ENCODE measurements at places on chromosomes 11 and 22.

DNA sequence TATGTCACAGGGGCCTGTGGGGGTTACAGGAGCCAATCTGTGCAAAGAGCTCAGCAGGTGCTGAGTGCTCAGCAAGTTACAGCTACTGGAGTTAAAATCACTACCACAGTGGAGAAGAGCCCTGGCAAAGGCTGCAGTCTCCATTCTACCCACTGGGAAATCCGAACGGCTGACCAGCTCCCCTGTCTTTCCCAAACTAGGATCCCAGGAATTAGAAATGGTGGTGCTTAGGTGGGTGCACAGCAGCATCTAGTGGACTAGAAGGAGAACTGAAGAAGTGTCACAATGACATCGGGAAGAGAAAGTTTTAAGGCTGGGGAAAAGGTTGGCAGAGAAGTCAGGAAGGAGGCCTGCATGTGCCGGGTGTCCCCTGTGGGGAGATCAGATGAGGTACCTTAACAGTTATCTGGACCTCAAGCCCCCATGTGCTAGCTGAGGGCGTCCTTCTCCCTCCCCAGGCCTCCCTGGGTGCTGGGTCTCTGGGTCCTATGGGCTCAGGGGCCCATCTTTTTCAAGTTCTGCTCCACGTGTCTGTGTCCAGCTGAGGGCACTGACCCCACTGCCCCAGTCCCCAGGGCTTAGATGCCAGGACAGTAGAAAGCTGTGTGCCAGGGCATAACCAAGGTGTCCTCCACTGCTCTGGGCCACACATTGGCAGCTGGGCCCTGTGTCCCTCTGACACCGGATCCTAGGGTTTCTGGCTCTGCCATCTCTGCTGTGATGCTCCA lies 1.9 kb downstream of the PIWIL3 start:
- DNase-seq: peak; percentile 79

- DNase-seq: peak; percentile 41
Measured at GRCh38 chr11:57546869-57547475, 9.6 kb downstream of the SMTNL1 start.

DNA sequence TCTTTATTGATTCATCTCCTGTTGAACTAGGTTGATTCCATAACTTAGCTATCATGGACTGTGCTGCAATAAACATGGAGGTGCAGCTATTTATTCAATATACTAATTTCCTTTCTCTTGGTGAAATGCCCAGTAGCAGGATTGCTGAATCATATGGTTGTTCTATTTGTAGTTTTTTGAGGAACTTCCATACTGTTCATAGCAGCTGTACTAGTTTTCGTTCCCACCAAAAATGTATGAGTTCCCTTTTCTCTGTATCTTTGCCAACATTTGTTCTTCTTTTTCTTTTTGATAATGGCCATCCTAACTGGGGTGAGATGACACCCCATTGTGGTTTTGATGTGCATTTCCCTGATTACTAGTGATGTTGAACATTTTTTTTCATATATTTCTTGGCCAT lies 87.2 kb upstream of the NAV2 start:
- DNase-seq: no peak

DNA sequence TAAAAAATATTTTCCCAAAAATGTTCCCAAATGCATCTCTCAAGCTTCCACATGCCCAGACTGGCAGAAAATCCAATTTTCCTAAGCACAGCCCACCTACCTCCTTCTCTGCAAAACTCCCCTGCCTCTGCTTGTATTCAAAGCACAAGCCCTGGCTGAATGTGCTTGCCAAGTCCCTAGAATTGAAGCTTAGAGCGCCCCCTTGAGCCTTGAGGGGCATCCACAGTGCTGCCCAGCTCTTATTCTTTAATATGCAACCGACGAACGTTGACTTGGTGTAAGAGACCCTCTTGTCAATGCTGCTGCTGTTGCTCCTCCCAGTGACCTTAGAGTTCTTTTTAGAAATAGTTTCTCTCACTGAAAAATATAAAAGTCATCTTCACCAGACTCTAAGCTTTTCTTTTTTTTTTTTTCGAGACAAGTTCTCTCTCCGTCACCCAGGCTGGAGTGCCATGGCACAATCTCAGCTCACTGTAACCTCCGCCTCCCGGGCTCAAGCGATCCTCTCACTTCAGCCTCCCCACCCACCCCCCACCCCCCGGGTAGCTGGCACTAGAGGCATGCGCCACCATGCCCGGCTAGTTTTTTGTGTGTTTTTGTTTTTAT lies 63.5 kb upstream of the CAPRIN1 start:
- peak; percentile 92 for DNase-seq

- peak; percentile 46 for DNase-seq
Measured at GRCh38 chr11:45754741-45755140, 50.2 kb upstream of the SLC35C1 start.

- DNase-seq: peak; percentile 11
Measured at GRCh38 chr11:87722756-87723565, 452.3 kb downstream of the RAB38 start.

DNA sequence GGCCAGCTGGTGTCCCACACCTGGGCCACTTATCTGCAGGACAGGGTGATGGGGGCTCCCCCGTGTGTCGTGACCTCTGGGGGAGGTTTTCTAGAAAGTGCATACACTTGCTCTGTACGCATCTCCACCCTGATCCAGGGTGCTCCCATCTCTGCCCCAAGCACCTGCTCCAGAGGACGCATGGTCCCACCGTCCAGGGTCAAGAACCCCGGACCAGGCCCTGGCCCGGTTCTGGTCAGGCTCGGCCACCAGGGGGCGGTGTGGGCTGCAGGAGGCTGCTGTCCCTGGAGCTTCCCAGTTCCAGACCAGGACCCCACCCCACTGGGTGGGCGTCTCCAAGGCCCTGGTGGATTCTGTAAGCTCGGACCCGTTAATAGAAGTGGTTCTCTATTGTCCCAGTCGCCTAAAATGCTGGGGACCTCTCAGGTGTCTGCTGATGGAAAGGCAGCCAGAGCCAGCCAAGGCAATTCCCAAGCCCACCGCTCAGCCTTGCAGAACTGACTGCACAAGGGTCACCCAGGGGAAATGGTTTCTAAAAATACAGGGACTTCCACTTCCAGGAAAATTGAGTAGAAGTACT lies 34.7 kb upstream of the SEPTIN5 start:
- no peak for DNase-seq

DNA sequence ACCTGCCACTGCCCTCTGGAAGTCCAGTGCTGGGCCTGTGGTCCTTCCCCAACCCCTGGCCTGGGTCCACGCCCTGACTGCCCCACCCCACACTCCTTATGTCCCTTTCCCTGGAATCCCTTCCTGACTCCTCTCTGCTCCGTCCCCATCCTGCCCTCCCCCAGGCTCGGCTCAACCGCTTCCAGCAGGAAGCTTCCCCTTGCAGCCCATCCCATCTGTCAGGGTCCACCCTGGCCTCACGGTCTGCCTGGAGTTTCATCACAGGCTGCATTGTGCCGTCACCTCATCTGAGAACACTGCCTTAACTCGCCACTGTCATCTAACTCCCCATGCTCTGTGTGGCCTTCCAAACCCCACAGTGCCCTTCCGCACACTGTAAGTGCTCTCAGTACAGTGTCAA lies 64.3 kb downstream of the NAT10 start:
- DNase-seq: no peak

GRCh38 chr11:89487016-89487415 lies 4.2 kb downstream of the NOX4 start:
- DNase-seq: peak; percentile 51

DNA sequence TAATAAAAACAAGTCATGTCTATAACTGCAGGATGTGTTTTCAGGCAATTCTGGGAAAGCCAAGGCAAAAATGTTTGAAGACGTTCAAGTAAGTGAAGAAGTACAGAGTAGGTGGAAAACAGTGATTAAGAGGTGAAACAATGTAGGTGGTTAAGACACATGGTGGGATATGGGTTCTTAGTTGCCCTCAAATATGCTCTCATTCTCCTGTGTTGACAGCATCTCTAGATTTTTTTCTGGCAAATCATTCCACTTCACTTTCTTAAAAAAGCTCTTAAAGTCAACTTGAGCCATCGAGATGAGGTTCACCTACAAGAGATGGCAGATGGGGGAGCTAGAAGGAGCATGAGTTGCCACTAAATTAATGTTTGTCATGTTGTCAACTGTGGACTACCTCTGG lies 1041.0 kb upstream of the CNTN5 start:
- no peak for DNase-seq

DNA sequence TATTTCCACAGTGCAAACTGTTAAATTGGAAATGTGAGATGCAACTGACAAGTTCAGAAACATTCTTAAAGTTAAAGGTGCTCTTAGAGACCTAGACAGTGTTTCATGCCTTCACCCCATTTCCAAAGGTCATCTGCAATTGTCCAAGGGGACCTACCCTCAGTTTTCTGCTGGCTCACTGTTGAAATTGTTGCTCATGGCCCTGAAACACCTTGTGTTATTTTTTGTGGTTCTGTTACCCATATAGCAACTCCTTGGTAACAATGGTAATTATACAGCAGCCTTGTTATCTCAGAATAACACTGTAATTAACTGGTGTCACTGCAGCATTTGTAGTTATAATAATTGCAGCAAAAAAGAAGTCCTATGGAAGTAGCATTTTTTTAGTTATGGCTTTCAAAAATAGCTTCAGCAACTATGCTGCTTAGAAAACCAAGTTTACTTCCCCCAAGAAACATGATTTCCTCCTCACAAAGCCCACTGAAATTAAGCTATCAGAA lies 49.2 kb upstream of the CCDC34 start:
- DNase-seq: no peak

GRCh38 chr11:130728185-130729180 lies 187.8 kb downstream of the SNX19 start:
- DNase-seq: no peak

DNA sequence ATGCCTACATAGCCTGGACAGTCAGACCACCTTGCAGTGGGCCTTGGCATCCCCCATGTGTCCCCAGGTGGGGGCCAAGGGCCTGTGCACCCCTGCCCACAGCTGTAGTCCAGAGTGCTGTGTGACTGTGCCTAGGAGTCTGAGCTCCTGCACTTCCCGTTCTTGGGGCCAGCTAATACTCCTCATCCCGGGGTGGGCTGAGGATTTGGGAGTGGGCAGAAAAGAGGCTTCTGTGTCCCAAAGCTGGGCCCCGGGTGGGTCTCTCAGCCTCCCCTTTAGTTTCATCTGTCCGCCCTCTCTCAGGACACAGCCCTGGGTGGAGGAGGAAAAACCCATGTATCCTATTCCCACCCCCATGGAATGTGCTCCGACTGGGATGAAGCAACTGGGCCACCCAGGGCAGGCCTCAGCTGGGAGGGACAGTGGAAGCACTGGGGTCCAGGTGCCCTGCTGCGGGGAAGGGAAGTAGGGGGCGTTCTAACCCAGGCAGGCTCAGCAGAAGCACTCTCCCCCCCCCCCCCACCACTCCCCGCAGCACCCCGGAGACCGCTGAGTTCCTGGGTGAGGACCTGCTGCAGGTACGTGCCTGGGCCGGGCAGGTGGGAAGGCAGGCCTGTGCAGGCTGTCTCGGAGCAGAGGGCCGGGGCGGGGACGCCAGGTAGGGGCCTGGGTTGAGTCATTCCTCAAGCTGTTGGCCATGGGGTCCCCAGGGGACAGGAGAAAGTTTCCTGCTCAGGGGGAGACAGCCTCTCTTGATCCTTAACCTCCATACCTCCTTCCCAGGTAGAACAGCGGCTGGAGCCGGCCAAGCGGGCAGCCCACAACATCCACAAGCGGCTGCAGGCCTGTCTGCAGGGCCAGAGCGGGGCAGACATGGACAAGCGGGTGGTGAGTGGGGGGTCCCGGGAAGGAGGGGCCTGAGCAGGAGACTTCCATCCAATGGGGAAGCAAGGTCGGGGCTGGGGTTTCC lies 1.4 kb downstream of the SH3BP1 start:
- DNase-seq: no peak

DNA sequence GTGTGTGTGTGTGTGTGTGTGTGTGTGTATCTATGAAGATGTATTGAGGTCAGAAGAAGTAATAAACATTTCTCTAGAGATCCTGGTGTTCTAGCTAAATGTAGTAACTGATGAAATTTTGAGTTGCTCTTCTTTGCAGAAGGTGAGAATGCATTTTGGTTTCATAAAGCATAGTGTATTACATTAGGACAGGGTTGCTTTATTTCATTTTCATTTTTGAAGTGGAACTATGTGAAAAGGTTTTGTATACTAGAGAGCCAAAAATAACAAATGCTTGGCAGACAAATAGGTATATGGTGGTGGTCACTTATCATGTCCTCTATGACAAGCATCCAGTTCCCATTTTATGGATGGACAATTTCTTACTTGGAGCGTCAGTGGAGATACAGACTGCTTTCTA lies 99.0 kb downstream of the CASP12 start:
- DNase-seq: no peak

DNA sequence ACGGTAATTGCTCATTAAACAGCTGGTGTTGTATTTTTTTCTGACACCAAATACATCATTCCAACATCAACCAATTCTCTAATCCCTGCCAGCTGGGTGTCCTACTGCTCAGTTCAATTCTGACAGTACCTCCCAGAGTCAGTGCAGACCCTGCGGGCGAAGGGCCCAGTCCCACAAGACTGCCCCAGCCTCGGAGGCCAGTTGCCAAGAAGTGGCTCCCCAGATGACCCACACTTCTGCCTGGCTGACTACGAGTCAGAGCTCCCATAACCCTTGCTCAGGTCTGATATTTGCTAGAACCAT lies 147.2 kb downstream of the CTTN start:
- DNase-seq: no peak

- DNase-seq: no peak
Measured at GRCh38 chr22:22111983-22112382, 129.4 kb upstream of the TOP3B start.

- DNase-seq: no peak
Measured at GRCh38 chr11:73155102-73155501, 13.0 kb upstream of the FCHSD2 start.
